ENCODE measurements at places on chromosomes 1 and 21. TPM values are rescaled to one million over a fixed set of nuclear protein-coding genes. Genes with fewer than 3 reads are reported as not detected.

DNA sequence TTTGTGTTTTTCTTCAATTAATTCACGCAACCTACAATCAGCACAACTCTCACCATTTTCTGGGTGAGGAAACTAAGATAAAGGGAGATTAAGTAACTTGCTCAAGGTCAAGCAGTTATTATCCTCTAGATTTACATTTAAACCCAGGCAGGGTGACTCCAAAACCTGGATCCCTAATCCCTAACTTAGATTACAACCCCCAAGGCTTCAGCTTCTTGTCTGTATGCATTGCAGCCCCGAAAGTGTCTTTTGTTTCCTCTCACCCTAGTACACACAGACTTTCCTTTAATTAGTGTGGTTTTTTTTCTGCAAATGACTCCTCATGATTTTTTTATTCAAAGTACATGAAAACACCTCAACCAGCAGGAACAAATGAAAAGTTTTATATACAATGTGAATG is 748.6 kb upstream of the ADGRL2 start:
- no peak overlapping the region for H3K4me3 ChIP-seq
- no peaks in the 10 kb centered on the region for H3K27me3 ChIP-seq
- no peak for DNase-seq
- H3K4me1 ChIP-seq: no peaks in the 10 kb centered on the region

- DNase-seq: peak; percentile 69
- peak overlapping the region; percentile 92 for H3K27ac ChIP-seq
- H3K27me3 ChIP-seq: peaks cover 23% of the 10 kb centered on the region
- no peaks in the 10 kb centered on the region for H3K36me3 ChIP-seq
- H3K4me3 ChIP-seq: peak overlapping the region; percentile 47
Measured at GRCh38 chr1:111739925-111740765, 950 bp upstream of the INKA2 start.

Gene TMEM39B
- total RNA-seq: 2.6 TPM

Gene KDM1A
- total RNA-seq: 18.7 TPM

Gene TNFRSF14
- 347 TPM for total RNA-seq

GRCh38 chr1:171716616-171717015 is 25.2 kb downstream of the VAMP4 start:
- H3K4me3 ChIP-seq: no peak overlapping the region
- peaks cover 5% of the 10 kb centered on the region for H3K4me1 ChIP-seq
- H3K27ac ChIP-seq: no peak overlapping the region
- H3K36me3 ChIP-seq: no peaks in the 10 kb centered on the region

Gene LCE2C
- total RNA-seq: not detected

Gene FCGR3A
- total RNA-seq: 4.1 TPM

GRCh38 chr1:86154571-86155050 is 2.0 kb downstream of the COL24A1 start:
- peaks cover 3% of the 10 kb centered on the region for H3K4me1 ChIP-seq
- no peak overlapping the region for H3K4me3 ChIP-seq
- no peaks in the 10 kb centered on the region for H3K36me3 ChIP-seq
- peaks cover 44% of the 10 kb centered on the region for H3K27me3 ChIP-seq
- H3K27ac ChIP-seq: peak overlapping the region; percentile 71
- no peak for DNase-seq

DNA sequence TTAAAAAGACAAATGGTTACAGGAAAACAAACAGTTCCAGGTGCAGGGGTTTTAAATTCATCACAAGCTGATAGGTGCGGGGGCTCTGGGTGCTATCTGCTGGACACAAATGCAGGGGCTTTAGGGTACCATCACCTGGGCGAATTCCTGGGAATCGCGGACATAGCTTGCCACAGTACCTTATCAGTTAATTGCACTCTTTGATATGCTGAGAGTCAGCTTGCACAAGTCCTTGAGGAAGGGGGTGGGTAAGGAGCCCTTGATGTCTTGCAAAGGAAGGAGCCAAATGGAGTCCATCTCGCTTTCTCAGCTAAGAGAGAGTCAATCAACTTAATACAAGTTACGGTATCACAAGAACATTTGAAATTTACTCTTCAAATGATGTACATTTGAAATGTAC is 25.4 kb upstream of the TMEM54 start:
- peaks cover 29% of the 10 kb centered on the region for H3K27me3 ChIP-seq
- H3K36me3 ChIP-seq: no peaks in the 10 kb centered on the region
- peaks cover 18% of the 10 kb centered on the region for H3K4me1 ChIP-seq
- no peak overlapping the region for H3K4me3 ChIP-seq

Gene KCNJ6
- total RNA-seq: not detected

DNA sequence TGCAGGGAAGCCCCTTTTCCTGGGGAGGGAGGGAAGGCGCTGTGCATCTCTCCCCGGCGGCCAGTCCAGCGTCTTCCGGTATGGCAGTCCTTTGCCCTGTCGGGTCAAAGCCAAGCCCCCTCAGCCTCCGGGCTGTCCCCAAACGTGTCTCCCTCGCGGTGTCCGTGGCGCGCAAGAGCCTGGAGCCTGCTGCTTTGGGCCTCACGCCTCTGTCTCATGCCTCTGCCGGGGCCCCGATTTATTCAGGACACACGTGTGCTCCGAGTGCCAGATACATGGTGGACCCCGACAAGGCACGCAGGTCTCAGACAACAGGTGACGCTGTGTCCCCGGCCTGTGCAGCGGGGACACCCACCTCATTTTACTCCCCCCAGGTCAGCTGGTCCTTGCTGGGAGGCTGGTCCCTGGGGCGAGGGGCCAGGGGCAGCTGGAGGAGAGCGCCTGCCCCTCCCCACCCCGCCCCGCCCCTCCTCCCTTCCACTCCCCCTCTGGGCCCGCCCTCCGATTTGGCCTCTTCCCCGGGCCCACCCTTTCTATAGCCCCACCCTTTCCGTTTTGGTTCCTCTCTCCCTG is 176.7 kb downstream of the CAMTA1 start:
- no peaks in the 10 kb centered on the region for H3K36me3 ChIP-seq
- peak overlapping the region; percentile 7 for H3K4me3 ChIP-seq
- H3K4me1 ChIP-seq: peaks cover 17% of the 10 kb centered on the region
- DNase-seq: no peak
- no peak overlapping the region for H3K27ac ChIP-seq

- H3K4me3 ChIP-seq: no peak overlapping the region
- H3K36me3 ChIP-seq: no peaks in the 10 kb centered on the region
- no peaks in the 10 kb centered on the region for H3K4me1 ChIP-seq
- no peaks in the 10 kb centered on the region for H3K27me3 ChIP-seq
- no peak for DNase-seq
Measured at GRCh38 chr1:69919129-69919921, 286.1 kb downstream of the LRRC40 start.

Gene SPRR2E
- total RNA-seq: not detected

DNA sequence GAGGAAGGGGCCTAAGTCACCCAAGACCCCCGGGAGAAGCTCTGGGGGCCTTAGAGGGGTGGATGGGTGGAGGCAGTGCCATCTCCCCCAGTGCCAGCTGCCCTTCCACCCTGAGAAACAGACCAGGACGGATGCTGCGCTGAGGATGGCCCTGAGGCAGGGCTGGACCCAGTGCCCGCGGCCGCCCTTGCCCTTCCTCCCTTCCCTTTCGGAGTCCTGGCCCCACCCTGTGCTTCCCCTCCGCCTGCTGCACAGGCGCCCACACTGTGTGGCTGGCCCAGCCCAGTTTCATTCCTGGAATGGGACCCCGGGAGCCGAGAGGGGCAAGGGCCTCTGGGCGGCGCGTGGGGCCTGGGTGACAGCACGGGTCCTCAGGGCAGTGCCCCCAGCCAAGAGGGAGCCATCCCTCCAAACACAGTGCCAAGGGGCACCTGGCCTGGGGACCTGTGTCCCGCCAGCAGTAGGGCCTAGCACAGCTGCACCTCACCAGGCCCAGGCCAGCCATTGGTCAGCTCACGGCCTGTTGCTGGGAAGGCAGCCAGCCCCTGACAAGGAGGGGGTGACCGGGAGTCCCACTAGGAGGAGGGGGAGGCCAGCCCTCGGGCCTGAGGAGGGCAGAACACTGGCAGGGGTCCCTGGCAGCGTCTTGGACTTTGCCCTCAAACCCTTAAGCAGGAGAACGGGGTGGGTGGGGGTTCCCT is 13.4 kb upstream of the SKI start:
- H3K4me3 ChIP-seq: no peak overlapping the region
- H3K27ac ChIP-seq: peak overlapping the region; percentile 96
- H3K36me3 ChIP-seq: no peaks in the 10 kb centered on the region
- peaks cover 30% of the 10 kb centered on the region for H3K4me1 ChIP-seq
- no peaks in the 10 kb centered on the region for H3K27me3 ChIP-seq
- DNase-seq: peak; percentile 17

DNA sequence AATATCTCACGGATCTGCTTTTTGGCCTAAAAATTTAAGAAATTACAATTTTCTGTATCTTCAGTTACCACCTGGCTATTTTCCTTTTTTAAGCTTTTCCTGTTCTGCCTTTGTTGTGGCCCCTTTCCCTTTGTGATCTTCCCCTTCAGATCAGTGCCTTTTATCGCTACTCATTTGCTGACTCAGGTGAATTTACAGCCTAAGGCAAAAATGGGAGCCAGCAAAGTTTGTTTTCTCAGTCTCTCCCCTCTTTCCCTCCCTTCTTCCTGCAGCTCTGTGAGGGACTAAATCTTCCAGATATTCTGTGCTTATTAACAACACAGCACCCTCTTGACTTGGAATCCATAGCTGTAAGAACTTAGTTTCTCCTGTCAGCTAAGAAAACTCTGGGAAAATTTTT is 5.3 kb upstream of the PRRC2C start:
- H3K4me1 ChIP-seq: peaks cover 3% of the 10 kb centered on the region
- H3K4me3 ChIP-seq: no peak overlapping the region
- no peaks in the 10 kb centered on the region for H3K36me3 ChIP-seq
- no peak overlapping the region for H3K27ac ChIP-seq
- DNase-seq: no peak
- H3K27me3 ChIP-seq: no peaks in the 10 kb centered on the region

- no peaks in the 10 kb centered on the region for H3K27me3 ChIP-seq
- no peak overlapping the region for H3K27ac ChIP-seq
- no peaks in the 10 kb centered on the region for H3K36me3 ChIP-seq
- no peak overlapping the region for H3K4me3 ChIP-seq
- no peak for DNase-seq
Measured at GRCh38 chr1:45216200-45216541, 9.8 kb upstream of the ZSWIM5 start.

DNA sequence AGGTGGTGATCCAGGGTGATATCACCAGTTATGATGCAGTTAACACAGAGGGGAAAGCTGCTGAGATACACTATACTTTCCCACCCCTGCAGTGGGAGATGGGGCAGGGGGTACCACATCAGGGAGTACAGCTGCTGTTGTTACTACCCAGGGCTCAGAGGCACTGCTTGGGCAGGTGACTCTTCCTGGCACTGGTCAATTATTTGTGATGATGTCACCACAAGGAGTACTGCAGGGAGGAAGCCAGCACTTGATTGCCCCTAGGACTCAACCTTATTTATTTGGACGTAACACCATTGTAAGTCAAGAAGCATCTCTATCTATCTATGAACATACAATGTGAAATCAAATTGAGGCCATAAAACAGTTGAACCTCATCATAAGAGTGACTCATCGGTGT is 10.1 kb downstream of the IFNAR1 start:
- H3K27ac ChIP-seq: no peak overlapping the region
- no peaks in the 10 kb centered on the region for H3K36me3 ChIP-seq
- no peak for DNase-seq
- H3K4me3 ChIP-seq: no peak overlapping the region
- H3K27me3 ChIP-seq: no peaks in the 10 kb centered on the region
- peaks cover 5% of the 10 kb centered on the region for H3K4me1 ChIP-seq

GRCh38 chr1:2385606-2386280 is 5.6 kb downstream of the MORN1 start:
- no peak overlapping the region for H3K27ac ChIP-seq
- H3K36me3 ChIP-seq: no peaks in the 10 kb centered on the region
- peak; percentile 5 for DNase-seq
- no peak overlapping the region for H3K4me3 ChIP-seq
- no peaks in the 10 kb centered on the region for H3K27me3 ChIP-seq
- H3K4me1 ChIP-seq: peaks cover 10% of the 10 kb centered on the region

Gene CHRM3
- 14.6 TPM for total RNA-seq

- no peak overlapping the region for H3K27ac ChIP-seq
- no peak for DNase-seq
- no peaks in the 10 kb centered on the region for H3K4me1 ChIP-seq
- no peak overlapping the region for H3K4me3 ChIP-seq
Measured at GRCh38 chr21:14600569-14601297, 54.6 kb upstream of the SAMSN1 start.

DNA sequence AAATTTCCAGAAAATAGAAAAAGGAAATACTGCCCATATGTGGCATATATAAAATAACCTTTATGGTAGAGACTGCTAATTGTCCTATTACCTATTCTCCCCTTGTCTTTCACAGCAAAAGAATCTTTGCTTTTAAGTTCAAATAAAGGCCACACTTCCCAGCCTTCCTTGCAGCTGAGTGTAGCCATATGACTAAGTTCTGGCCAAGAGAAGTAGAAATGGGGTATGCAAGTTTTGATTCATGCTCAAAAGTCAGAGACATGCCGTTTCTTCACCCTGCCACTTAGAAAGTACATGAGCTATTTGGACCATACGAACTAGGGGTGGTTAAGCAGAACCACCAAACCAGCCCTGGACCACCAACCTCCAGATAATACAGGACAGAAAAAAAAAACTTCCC is 18.3 kb upstream of the S100A2 start:
- no peak overlapping the region for H3K27ac ChIP-seq
- DNase-seq: no peak
- no peaks in the 10 kb centered on the region for H3K36me3 ChIP-seq
- no peaks in the 10 kb centered on the region for H3K27me3 ChIP-seq

GRCh38 chr1:224338150-224338838 is 8.3 kb upstream of the NVL start:
- DNase-seq: no peak
- H3K27me3 ChIP-seq: peaks cover 4% of the 10 kb centered on the region
- no peak overlapping the region for H3K27ac ChIP-seq
- H3K36me3 ChIP-seq: no peaks in the 10 kb centered on the region

- no peaks in the 10 kb centered on the region for H3K27me3 ChIP-seq
- H3K36me3 ChIP-seq: no peaks in the 10 kb centered on the region
- H3K27ac ChIP-seq: peak overlapping the region; percentile 86
- DNase-seq: no peak
Measured at GRCh38 chr1:115099693-115100050, 10.4 kb upstream of the TSPAN2 start.

GRCh38 chr21:39640754-39641153 is 28.0 kb downstream of the B3GALT5 start:
- no peaks in the 10 kb centered on the region for H3K36me3 ChIP-seq
- no peak overlapping the region for H3K4me3 ChIP-seq
- no peak for DNase-seq
- peaks cover 27% of the 10 kb centered on the region for H3K4me1 ChIP-seq
- H3K27ac ChIP-seq: no peak overlapping the region

Gene BTF3L4
- 5.2 TPM for total RNA-seq

GRCh38 chr1:174023440-174023839 is 1.3 kb upstream of the RC3H1 start:
- no peaks in the 10 kb centered on the region for H3K36me3 ChIP-seq
- H3K4me1 ChIP-seq: peaks cover 37% of the 10 kb centered on the region
- H3K27ac ChIP-seq: peak overlapping the region; percentile 99
- DNase-seq: peak; percentile 73
- H3K27me3 ChIP-seq: no peaks in the 10 kb centered on the region

Gene AADACL3
- not detected for total RNA-seq

Data from transverse colon (tissue), 4 donors.